ENCODE measurements at places on chromosomes 3 and 15. TPM values are rescaled to one million over a fixed set of nuclear protein-coding genes. Genes with fewer than 3 reads are reported as not detected.

- ATAC-seq, result no peak
Observed at GRCh38 chr3:35596335-35596995, 42.9 kb upstream of the ARPP21 start.

DNA sequence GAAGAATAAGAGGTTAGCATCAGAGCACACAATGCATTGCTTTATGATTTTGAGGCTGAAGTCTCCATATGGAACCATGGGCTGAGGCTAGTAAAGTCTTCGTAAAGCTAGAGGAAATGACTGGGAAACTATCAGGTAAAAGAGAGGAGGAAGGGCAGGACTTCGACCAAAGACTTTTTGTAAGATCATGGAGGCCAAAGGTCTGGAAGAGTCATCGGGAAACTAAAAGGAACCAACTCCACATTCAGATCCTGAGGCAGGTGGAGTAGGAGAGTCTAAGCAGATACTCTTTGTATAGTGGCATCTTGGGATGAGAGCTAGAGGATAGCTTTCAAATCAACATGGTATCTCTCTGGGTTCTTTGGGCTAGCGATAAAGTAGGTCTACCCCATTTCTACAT is 36.3 kb downstream of the SEMA6D start:
- no peak for ATAC-seq

DNA sequence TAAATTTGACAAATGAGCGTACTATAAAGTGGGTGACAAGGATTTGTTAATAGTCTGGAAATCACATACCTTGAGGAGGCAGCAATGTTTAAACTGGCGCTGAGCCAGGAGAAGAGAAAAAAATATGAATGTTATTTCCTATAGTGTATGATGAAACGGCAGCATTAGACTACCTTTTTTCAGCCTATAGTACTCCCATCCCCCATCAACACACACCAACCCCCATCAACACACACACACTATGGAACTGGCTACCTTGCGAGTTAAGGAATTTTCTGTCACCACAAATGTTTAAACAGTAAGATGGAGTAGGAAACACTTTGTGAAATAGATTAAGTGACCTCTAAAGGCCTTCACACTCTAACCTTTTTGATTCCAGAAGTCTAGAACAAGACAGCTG is 46.8 kb upstream of the ZCWPW2 start:
- ATAC-seq, result no peak

DNA sequence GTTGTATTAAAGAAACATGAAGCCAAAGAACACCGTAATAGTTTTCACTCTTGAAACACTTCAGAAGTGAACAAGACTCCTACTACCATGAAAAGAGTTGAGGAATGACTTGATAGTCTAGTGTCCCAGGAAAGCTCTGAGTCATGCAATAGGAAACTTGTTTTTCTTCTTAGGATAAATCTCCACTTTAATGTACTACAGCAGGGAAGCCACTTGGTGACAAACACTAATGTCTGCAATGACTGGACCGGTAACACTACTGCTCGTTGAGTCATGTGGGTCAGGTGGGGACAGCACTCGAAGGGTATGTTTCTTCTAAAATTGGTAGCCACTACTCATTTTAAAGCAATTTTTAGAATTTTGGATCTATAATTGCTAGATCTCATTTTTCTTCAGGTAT is 291.7 kb upstream of the CNTN3 start:
- no peak for ATAC-seq

- no peak for ATAC-seq
Observed at GRCh38 chr15:100339999-100340398, 1.8 kb downstream of the ADAMTS17 start.

GRCh38 chr3:118607915-118608820 is 426.5 kb downstream of the IGSF11 start:
- no peak for ATAC-seq

GRCh38 chr3:148903022-148903442 is 37.9 kb downstream of the CPA3 start:
- no peak for ATAC-seq

DNA sequence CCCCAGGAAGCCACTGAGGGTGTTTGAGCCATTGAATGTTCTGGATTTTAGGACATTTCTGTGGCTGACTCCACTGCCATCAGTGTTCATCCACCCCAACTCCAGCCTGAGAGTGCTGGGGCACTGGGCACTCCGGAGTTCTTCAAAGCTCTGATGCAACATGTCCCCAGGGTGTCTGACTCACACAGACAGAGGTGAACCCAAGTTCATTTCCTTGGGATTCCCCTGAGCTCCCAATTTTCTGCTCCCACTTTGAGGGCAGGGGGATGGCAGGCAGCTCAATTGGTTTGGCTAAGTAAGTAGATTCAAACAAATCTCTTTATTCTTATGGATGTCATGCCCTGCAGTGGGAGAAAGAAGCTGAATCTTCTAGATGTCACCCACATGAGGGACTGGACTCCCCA is 2.2 kb downstream of the STRA6 start:
- peak; percentile 63 for ATAC-seq

GRCh38 chr15:43266386-43266785 is 342 bp downstream of the TGM5 start:
- ATAC-seq, result peak; percentile 3

- ATAC-seq, result no peak
Observed at GRCh38 chr15:95715906-95716656, 614.4 kb upstream of the NR2F2 start.

DNA sequence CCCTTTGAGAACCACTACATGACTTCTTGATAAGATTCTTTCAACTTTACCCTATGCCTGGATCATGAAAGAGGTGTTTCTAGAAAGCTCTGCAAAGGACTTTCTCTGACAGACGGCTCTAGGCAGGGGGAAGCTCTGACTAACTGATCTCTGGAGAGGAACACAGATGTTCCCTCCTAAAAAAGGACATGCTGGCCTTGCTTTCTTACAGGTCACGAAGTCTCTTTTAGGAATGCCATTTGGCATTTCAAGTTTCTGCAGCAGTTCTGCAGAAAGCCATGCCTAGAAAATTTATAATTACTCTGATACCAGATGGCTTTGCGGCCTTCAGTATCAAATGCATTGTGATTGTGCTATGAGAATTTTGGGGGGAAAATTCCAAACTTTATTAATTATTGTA is 275.4 kb upstream of the CTDSPL start:
- no peak for ATAC-seq

DNA sequence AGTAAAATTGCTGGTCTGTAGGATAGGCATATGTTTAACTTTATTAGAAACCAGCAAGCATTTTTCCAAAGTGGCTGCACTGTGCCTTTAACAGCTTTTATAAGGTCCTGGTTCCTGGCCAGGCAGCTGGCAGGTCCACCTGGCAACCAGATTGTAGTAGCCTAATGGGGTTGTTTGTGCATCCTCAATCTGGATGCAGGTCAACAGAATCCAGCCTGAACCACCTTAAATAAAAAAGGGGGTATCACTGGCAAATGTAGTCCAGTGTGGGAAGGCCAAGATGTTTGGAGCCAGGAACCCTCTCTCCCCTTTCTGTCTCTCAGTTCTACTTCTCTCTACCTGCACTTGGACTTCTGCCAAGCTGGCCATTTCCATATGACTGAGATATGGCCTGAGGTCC is 200.3 kb downstream of the ZNF621 start:
- no peak for ATAC-seq

- no peak for ATAC-seq
Observed at GRCh38 chr3:168951884-168952283, 711.6 kb downstream of the MECOM start.

DNA sequence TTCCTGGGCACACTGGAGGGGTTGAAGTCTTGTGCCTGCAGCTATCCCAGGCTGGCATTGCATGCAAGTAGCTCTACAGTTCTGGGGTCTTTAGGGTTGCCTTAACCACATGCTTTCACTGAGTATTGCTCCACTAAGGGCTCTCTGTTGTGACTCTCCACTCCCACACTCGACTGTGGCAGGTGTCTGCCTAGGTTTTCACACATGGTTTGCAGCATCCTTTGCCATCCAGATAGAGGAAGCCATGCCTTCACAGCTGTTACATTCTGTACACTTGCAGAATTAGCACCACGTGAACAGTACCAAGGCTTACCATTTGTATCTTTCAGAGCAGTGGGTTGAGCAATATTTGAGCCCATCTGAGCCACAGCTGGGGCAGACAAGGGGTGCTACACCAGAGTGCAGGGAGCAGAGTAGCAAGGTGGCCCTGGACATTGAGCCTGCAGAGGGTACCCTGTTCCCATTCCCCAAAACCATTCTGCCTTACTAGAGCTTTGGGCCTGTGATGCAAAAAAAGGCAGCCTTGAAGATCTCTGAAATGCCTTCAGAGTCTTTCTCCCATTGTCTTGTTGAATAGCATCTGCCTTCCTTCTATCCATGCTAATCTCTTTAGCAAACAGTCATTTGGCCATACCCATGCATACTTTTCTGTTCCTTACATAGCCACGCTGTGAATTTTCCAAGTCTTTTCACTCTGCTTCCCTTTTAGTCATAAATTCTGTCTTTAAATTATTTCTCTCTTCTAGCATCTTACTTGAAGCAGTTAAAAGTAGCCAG is 95.2 kb upstream of the PLCL2 start:
- ATAC-seq, result no peak

DNA sequence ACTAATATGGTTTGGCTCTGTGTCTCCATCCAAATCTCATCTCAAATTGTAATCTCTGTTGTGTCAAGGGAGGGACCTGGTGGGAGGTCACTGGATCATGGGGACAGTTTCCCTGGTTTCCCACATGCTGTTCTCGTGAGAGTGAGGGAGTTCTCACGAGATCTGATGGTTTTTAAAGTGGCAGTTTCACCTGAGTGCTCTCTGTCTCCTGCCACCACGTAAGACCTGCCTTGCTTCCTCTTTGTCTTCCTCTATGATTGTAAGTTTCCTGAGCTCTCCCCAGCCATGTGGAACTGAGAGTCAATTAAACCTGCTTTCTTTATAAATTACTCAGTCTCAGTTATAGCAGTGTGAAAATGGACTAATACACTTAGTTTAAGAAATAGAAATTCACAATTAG is 228.9 kb downstream of the CD47 start:
- no peak for ATAC-seq

- no peak for ATAC-seq
Observed at GRCh38 chr15:80179935-80180334, 27.1 kb downstream of the FAH start.

GRCh38 chr3:192816351-192816750 is 89.0 kb upstream of the FGF12 start:
- ATAC-seq, result peak; percentile 47

DNA sequence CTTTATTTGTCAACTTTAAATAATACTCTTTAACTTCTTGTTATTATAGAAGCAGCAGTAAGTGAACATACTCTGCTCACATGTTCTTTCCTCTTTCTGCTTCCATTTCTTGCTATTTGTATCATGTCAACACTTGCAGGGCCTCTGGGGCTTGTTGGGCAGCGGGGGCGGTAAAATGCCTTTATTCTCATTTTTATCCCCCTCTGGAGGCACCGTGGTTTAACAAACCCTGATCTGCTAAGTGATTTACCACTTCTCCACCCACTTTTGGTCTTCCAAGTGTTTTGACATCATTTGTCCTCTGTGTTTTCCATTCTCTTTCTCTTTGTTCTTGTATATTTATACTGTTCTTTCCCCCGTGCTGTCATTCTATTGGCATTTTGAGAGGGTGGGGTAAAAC is 33.9 kb downstream of the SCN10A start:
- ATAC-seq, result no peak

SCAANT1 gene
- total RNA-seq, result not detected

HHLA2 gene
- total RNA-seq, result not detected

GORASP1 gene
- total RNA-seq, result 23.5 TPM

ITIH4 gene
- total RNA-seq, result 2.1 TPM

C3orf18 gene
- 0.68 TPM for total RNA-seq

SAXO2 gene
- 0.80 TPM for total RNA-seq

CMTM8 gene
- 1.00 TPM for total RNA-seq

ADGRG7 gene
- total RNA-seq, result not detected

SYNM gene
- total RNA-seq, result 6.0 TPM

NEK11 gene
- 3.4 TPM for total RNA-seq

PKM gene
- total RNA-seq, result 1,103 TPM

CACNA2D3 gene
- total RNA-seq, result 7.0 TPM

Data from esophagus mucosa (tissue), 1 donor.